GM12892 (cell line): ENCODE measurements at places on chromosomes 13 and 19.

DNA sequence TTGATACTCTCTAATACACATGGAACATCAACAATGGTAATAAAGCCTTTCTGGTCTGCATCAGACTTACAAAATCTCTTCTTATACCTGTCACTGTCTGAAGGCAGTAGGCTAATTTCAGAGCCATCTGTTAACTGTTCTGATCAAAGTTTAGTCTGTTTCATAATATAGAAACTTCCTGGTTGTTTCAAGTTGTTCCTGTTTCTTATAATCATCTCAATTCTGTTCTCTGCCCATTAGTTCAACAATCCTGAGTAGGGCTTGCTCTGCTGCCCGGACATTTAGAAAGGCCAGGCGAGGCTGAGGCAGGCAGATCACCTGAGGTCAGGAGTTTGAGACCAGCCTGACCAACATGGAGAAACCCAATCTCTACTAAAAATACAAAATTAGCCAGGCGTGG lies 5.4 kb upstream of the ZSCAN5A start:
- DNase-seq = no peak

DNA sequence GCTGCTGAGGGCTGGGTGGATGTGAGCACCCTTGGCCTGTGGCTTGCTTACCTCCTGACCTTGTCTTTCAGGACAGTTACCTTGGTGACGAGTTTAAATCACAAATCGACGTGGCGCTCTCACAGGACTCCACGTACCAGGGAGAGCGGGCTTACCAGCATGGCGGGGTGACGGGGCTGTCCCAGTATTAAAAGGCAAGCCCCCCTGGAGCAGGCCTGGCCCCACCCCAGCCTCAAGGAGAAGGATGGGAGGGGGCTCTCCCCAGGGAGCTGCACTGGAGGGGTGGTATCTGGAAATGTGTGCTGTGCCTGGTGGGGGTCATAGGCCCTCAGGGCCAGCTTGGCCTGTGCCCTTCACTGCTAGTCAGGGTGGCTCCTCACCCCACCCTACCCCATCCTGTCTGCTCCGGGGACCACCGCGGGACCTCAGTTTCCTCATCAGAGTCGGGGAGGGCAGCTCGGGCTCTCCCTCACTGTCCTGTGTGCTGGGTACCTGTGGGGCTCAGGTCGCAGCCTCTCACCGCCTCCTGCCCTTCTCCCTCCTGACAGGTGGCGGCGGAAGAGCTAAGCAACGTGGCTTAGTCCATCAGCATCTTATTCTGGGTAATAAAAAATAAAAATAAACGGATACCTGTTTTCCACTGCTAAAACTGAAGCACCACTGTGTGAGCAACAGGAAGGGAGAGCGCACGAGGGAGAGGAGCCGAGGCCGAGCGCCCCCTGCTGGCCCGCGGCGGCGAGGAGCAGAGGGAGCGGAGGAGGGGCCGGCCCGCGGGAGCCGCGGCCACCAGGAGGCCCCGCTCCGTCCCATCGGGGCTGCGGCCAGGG lies 29.8 kb downstream of the CERS1 start:
- DNase-seq = peak; percentile 87

DNA sequence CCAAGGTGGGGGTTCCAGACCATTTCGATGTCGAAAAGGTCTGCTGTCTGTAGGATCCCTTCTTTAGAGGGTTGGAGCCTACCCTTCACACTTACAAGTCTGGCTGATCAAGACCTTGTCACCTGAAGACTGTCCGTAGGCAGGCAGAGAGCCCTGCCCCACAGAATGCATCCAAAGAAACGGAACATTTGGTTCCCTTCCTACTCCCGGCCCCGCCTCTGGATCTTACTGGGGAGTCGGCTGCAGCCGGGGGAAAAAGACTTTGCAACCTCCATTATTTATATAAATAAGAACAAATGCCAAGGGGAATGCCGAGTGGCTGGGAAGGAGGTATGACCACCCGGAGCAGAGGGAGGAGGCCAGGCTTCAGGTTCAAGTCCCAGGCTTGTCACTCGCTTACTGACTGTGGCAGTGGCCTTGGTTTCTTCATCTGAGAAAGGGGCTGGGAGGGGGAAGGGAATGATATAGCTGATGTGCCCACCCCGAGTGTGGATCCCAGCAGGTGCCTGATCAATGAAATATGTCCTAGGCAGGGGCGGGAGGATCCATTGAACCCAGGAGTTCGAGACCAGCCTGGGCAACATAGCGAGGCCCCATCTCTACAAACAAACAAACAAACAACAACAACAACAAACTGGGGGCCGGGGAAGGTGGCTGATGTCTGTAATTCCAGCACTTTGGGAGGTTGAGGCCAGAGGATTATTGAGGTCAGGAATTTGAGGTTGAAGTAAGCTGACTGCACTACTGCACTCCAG lies 48.7 kb downstream of the RFX2 start:
- DNase-seq = no peak

GRCh38 chr13:67549331-67549730 lies 319.2 kb upstream of the PCDH9 start:
- DNase-seq = no peak

- no peak for DNase-seq
These were observed 244.4 kb upstream of the SLITRK5 start for GRCh38 chr13:87426742-87427141.

DNA sequence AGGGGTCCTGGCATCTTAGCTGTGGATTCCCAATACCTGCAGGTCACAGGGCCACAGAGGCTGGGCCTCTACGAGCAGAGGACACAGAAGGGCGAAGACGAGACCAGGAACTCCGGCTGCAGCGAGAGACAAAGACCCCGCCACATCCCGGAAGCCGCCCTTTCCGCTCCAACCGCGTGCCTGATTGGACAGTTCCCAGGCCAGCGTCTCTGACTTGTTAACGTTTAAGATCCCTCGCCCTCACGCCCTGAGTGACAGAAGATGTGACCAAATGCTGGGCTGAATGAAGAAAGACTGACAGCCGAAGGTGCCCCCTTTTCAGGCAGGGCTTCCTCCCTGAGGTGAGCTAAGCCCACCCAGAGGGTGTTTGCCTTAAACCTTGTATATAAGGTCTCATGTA lies at the start of gene ZNF98:
TSS of gene ZNF98 (minus strand) at position 136 of the 400 bp plus-strand sequence. CDS start at position 14, 122 bp downstream.
- no peak for DNase-seq

DNA sequence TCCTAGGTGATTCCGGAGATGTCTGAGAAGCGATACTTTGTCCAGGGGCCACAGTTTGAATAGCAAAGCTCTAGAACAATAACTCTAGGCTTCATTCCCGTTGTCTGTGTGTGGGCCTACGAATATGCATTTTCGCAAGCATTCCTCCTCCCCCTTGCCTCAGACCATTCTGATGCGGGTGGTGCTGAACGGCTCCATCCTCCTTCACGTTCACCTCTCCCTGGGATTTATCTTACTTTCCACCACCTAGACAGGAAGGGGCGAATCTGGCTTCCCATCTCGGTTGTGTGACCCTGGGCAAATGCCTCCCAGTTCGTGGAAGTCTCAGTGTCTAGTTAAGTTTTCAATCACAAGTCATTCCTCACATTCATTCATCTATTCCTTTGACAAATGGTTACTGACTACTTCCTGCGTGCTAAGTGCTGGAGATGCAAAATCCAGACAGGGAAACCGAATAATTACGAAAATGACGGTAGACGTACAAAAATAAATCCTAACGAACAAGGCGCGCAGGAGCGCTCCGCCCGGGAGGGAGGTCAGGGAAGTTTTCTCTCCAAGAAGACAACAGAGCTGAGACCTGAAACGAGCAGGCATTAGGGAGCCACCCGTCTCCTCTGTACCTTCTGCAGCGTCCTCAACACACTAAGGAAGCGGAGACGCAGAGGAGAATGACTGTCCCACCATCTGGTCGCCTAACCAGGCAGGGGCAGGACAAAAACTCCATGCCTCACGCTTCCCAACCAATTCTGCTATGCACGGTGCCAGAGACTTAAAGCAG lies 1.3 kb upstream of the CNOT3 start:
- no peak for DNase-seq

DNA sequence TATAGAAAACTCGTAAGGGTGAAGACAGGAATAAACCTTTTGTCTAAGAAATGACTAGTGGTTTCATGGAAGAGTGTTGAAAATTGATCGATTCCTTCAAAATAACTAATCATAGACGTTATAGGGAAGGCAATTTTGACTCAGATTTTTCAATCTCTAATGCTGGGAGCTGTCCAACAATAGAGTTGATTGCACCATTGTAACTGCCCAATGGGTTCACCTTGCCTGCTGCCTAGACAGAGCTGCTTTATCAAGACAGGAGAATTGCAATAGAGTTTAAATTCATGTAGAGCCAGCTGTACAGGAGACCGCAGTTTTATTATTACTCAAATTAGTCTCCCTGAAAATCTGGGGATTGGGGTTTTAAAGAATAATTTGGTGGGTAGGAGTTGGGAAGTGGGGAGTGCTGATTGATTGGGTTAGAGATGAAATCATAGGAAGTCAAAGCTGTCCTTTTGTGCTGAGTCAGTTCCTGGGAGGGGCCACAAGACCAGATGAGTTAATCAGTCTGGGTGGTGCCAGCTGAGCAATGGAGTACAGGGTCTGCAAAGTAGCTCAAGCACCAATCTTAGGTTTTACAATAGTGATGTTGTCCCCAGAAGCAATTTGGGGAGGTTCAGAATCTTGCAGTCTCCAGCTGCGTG lies 16.8 kb upstream of the ADGRE2 start:
- DNase-seq = no peak
